ENCODE measurements at places on chromosomes 16 and 17.

DNA sequence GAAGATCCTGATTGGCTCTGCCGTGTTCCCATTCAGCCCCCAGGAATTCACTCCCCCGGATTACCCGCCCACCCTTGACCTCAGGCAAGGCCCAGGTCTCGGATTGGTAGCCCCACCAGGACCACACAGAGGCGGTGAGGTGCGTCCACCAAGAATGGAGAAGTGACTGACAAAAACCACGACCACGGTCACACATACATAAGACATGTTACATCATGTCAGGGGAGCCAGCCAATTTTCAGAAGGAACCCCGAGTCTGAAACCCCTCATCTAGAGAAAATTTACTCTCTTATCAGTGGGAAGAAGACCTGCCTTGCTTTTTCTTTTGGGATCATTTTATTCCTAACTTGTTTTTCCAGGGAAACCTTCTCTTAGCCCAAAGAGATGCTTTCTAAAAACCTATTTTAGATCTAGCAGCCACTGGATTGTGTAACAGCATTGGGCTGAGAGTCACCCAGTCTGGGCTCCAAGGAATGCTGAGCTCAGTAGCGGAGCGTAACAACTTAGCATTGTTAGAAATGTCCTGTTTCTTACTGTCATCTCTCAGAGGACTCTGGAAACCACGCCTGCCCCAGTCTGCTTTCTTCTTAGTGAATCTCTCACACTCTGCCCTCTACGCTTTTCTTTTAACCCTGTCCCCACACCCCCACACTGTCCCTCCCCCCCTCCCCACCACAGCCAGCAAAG lies 164.1 kb downstream of the CMIP start:
- no peak for DNase-seq

DNA sequence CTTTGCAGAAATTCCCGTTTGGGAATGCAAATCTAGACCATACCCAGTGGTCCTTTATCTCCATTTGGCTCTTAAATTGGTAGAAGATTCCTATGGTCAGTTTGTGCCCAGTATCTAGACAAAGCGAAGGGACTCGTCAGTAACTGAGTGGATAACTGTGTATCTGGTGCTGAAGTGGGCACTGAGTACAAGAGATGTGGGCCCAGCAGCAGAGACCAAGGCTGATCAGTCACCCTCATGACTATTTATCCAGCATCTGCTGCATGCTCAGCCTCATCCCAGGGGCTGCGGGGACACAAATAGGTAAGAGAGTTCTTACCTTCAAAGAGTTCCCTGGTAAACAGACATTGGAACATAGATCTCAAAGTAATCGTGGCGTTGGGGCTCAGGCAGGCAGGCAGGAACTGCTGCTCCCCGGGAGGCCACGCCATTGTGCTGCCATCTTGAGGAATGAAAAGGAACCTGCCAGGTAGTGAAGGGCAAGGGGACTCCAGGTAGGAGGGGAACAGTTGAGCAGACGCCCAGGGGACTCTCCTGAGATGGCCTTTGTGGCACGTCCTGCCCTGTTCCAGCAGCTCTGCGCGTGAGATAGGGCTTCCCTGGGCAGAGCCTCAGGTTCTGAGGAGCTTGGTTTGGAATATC lies 10.3 kb downstream of the NT5M start:
- DNase-seq, result no peak

- DNase-seq, result no peak
Observed at GRCh38 chr16:72094266-72094610, 591 bp downstream of the DHX38 start.

- DNase-seq, result no peak
Observed at GRCh38 chr17:30568117-30568430, 90.9 kb downstream of the GOSR1 start.

- no peak for DNase-seq
Observed at GRCh38 chr17:77924757-77925336, 33.7 kb upstream of the TNRC6C start.
